ENCODE measurements at places on chromosomes 5 and 9. TPM values are rescaled to one million over a fixed set of nuclear protein-coding genes. Genes with fewer than 3 reads are reported as not detected.

The PCDHGA11 gene
- 5.9 TPM for total RNA-seq

GRCh38 chr5:170749911-170750431 lies 33.6 kb upstream of the GABRP start:
- no peaks in the 10 kb centered on the region for H3K36me3 ChIP-seq
- no peak overlapping the region for H3K4me3 ChIP-seq
- H3K27ac ChIP-seq: no peak overlapping the region
- H3K27me3 ChIP-seq: no peaks in the 10 kb centered on the region

GRCh38 chr9:22170990-22171670 lies 162.0 kb upstream of the CDKN2B start:
- no peaks in the 10 kb centered on the region for H3K36me3 ChIP-seq
- peaks cover 4% of the 10 kb centered on the region for H3K4me1 ChIP-seq
- DNase-seq: no peak
- H3K4me3 ChIP-seq: no peak overlapping the region
- no peaks in the 10 kb centered on the region for H3K27me3 ChIP-seq

The LHX6 gene
- total RNA-seq: 1.4 TPM

The BRINP1 gene
- total RNA-seq: 0.34 TPM

DNA sequence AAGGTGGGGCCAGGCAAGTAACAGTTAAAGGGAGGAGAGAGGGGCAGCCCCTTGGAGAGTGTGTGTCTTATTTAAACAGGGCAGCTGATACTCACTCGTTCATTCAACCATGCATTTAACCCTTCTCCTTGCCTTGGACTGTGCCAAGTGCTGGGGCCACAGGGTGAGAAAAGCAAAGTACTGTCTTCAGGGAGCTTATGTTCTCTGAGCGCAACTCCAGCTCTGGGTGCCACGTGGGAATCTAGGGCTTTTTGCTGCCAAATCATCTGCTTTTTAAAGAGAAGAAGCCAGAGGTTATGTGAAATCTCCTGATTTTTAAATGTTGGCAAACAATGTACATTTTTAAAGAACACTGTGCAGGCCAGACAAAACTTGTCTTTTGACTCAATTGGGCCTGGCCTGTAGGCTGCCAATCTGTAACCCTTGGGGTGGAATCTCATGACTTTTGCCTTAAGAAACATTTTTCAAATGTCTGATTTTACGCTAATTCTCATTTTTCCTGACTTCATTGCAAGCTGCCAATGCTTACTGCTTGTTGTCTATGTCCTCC lies 157.8 kb downstream of the NTRK2 start:
- H3K27me3 ChIP-seq: no peaks in the 10 kb centered on the region
- no peaks in the 10 kb centered on the region for H3K36me3 ChIP-seq
- H3K4me3 ChIP-seq: no peak overlapping the region
- no peak for DNase-seq
- no peak overlapping the region for H3K27ac ChIP-seq

- peak within 1 kb of the TSS; percentile 78 for H3K4me3 ChIP-seq
- H3K36me3 ChIP-seq: no peaks in the 10 kb centered on the region
- H3K27ac ChIP-seq: peak within 1 kb of the TSS; percentile 6
- no peak for DNase-seq
These were observed at the start of gene NPR3 for GRCh38 chr5:32710550-32711361. TSS of gene NPR3 (plus strand) at chr5:32711321. CDS start at chr5:32711777, 456 bp downstream.

GRCh38 chr9:75615284-75615683 lies 275.2 kb upstream of the PCSK5 start:
- no peak for DNase-seq
- H3K27ac ChIP-seq: no peak overlapping the region
- H3K36me3 ChIP-seq: no peaks in the 10 kb centered on the region
- no peaks in the 10 kb centered on the region for H3K27me3 ChIP-seq

- H3K27ac ChIP-seq: no peak overlapping the region
- no peak for DNase-seq
- no peaks in the 10 kb centered on the region for H3K36me3 ChIP-seq
These were observed 105.1 kb upstream of the TNPO1 start for GRCh38 chr5:72711351-72711750.

DNA sequence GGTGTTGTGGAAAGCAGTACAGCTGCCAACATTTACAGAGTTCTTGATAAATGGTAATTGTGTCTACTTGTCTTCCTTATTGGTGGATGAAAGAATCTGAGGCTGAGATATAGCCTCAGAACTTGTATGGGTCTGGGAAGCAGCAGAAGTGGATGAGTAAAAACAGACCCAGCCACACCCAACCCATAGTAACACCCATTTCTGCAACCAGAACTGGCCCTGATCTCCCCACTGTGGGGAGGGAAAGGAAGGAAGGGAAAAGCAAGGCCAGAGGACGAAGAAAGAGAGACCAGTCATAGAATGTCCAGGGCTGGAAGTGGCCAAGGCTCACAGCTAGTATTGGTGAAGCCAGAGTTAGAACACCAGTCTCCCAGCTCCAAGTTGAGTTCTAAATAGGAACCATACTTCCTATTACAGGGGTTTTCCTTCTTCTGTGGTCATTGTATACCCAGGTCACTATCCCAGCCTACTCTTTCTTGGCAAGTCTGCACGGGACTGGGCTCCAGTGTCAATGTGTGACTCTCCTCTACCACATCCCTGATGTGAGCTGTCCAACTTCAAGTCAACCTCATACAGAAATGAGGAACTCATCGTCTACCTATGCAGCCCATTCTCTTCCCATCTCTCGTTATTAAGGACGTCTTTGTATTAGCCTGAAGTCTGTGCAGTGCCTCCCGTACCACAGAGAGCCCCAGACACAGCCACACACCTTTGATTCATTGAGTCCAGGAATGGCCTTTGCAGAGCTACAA lies 35.9 kb downstream of the ITK start:
- no peaks in the 10 kb centered on the region for H3K4me1 ChIP-seq
- H3K27ac ChIP-seq: no peak overlapping the region
- H3K27me3 ChIP-seq: no peaks in the 10 kb centered on the region
- H3K4me3 ChIP-seq: no peak overlapping the region
- DNase-seq: no peak

DNA sequence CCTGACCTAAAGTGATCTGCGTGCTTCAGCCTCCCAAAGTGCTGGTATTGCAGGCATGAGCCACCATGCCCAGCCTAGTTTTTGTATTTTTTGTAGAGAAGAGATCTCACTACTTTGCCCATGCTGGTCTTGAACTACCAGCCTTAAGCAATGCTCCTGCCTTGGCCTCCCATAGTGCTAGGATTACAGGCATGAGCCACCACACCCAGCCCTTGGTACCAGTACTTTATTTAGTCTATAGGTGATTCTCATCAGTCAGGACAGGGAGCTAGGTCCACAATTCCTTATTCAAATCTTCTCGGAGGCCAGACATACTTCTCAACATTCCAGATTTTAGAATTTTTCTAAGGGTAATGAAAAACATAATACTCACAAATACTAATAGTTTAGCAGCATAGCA lies 8.4 kb downstream of the ZNF131 start:
- no peak for DNase-seq
- H3K27me3 ChIP-seq: no peaks in the 10 kb centered on the region
- peaks cover 85% of the 10 kb centered on the region for H3K36me3 ChIP-seq
- H3K4me1 ChIP-seq: peaks cover 2% of the 10 kb centered on the region
- no peak overlapping the region for H3K4me3 ChIP-seq

GRCh38 chr5:36529142-36529541 lies 77.3 kb upstream of the SLC1A3 start:
- H3K27ac ChIP-seq: no peak overlapping the region
- H3K36me3 ChIP-seq: no peaks in the 10 kb centered on the region
- H3K4me1 ChIP-seq: no peaks in the 10 kb centered on the region

The TAF11L10 gene
- not detected for total RNA-seq

GRCh38 chr9:126009047-126009446 lies 261.9 kb downstream of the PBX3 start:
- no peak overlapping the region for H3K27ac ChIP-seq
- DNase-seq: no peak
- no peaks in the 10 kb centered on the region for H3K4me1 ChIP-seq
- H3K4me3 ChIP-seq: no peak overlapping the region
- H3K27me3 ChIP-seq: no peaks in the 10 kb centered on the region
- H3K36me3 ChIP-seq: no peaks in the 10 kb centered on the region

- H3K4me1 ChIP-seq: peaks cover 81% of the 10 kb centered on the region
- peak overlapping the region; percentile 55 for H3K27ac ChIP-seq
- H3K27me3 ChIP-seq: no peaks in the 10 kb centered on the region
- DNase-seq: peak; percentile 62
- no peaks in the 10 kb centered on the region for H3K36me3 ChIP-seq
These were observed 9.2 kb downstream of the EEIG1 start for GRCh38 chr9:127971357-127972235.

The CCNO gene
- 2.1 TPM for total RNA-seq

The CLIC3 gene
- total RNA-seq: 90.6 TPM
